Amniotic epithelial cell (primary cell): ENCODE measurements at places on chromosomes 5 and 9.
A peak's percentile ranks its signal among the peaks of the same experiment; 100 is the strongest.

- DNase-seq, result no peak
Observed at GRCh38 chr5:96340357-96340756, 92.7 kb downstream of the PCSK1 start.

DNA sequence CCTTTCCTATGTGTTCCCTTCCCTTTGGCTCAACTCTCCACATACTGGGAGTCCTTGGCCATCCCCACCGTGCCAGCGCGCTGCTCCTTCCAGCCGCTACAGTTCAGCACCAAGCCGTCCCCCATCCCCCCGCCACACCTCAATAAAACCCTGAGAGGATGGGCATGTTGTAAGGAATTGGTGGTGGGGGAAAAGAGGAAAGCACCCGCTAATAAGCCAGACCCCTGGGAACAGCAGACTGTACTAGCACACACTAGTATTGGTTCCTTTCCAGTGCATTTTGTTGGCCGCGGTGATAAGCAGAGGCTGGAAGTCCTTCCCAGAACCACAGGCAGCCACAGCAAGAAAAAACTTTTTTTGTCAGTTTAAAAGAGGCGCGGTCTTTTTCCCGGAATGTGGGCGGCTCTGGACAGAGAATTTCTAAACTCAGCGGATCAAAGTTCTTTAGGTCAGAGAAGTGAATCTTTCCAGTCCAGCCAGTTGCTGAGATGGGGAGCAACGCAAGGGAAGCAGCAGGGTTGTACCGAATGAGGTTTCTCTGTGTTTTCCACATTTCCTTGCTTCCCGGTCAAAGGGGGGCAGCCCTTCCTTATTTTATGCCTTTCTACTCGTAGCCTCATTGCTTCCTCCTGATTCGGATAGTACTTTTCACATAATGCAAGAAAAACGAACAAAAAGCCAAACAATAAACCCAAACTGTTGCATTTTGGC lies 2.1 kb downstream of the CHSY3 start:
- DNase-seq, result peak; percentile 69

GRCh38 chr9:109456811-109457210 lies 41.3 kb downstream of the PTPN3 start:
- DNase-seq, result peak; percentile 61

GRCh38 chr5:126009566-126009965 lies 413.6 kb upstream of the GRAMD2B start:
- no peak for DNase-seq

GRCh38 chr9:90818279-90818678 lies 16.7 kb downstream of the SYK start:
- DNase-seq, result no peak

DNA sequence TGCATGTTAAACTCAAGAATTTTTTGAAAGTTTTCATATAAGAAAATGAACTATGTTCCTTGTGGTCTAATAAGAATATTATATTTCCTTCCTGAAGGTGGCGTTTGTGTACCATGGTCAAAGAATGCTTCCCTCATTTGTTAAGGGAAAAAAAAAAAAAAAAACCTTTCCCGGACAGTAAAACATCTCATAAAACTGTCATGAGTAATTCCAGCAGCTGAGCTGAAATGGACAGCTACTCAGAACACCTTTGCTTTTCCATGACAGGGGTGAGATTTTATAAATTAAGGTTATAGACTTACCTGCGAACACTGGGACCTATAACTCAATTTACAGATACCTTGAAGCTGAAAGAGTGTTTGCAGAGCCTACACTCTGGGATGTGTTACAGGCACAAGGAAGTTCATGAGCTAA lies 113.2 kb upstream of the RANBP3L start:
- peak; percentile 55 for DNase-seq

DNA sequence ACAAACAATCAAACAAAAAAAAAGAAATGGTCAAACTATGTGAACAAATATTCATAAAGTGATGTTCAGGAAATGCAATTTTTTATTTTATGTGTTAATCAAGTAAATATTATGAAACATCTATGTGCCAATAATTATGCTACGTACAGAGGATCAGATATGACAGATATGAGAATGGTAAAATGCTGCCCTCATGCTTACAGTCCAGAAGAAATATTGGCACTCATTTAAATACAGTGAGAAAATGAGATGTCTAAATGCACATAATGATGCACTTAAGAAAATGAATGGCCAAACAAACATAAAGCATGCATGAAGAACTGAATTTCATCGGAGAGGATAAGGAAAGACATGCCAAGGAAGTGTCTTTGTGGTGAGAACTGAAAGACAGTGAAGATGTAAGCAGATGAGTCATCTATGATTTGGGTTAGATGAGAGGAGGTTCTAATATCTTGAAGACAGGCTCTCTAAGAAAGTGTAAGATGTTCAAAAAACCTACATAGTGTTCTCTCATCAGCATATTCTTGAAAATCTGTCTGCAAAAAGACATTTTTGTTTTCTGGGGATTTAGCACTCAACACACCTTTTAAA lies 1231.1 kb upstream of the ACO1 start:
- DNase-seq, result peak; percentile 67

- no peak for DNase-seq
Observed at GRCh38 chr9:127903557-127904475, 4.4 kb upstream of the ST6GALNAC6 start.

- no peak for DNase-seq
Observed at GRCh38 chr9:134623258-134624066, 18.1 kb upstream of the COL5A1 start.

DNA sequence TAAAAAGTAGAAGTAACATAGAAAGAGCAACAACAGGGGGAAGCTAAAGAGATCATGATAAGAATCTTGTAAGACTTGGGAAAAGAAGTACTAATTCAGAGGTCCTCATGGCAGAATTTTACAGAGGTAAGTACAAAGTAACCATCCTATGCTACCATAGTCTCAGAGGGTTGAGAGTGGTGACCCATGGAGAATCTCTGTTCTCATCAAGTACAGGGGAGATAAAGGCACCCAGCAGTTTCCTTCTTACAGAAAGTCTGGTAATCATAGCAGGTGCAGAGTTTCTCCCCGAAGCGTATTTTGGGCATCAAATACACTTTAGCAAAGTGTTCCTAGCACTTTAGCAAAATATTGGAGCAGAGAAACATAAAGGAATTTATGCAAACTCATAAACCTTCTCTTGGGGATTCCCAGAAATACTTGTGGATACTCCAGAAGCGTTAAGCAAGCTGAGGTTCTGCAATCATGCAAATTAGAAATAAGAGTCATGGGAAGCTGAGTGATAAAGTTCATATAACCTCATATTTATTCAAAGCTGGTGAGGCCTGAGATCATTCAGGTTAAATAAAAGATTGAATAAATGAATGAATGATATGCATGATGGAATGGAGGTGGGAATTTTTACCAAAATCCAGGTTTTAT lies 101.0 kb upstream of the SMC2 start:
- DNase-seq, result peak; percentile 38

- no peak for DNase-seq
Observed at GRCh38 chr5:34833090-34833489, 5.9 kb upstream of the TTC23L start.

- peak; percentile 73 for DNase-seq
Observed at GRCh38 chr5:130710596-130710995, 454.5 kb downstream of the HINT1 start.

DNA sequence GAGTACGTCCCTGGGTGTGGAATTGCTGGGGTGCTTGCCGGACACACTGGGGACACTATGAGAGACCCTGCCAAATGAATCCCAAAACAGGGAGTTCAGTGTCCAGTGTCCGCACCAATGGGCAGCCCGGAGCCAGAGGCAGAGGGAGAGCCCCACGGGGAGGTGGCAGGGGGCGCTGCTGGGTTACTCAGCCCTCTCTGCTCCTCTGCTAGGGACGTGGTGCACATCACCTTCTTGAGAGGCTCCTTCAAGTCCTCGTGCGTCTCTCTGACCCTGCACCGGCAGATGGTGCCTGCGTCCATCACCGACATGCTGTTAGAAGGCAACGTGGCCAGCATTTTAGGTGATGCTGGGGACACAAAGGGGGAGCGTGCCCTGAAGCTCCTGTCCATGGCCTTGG lies 20.8 kb downstream of the STKLD1 start:
- DNase-seq, result peak; percentile 29

DNA sequence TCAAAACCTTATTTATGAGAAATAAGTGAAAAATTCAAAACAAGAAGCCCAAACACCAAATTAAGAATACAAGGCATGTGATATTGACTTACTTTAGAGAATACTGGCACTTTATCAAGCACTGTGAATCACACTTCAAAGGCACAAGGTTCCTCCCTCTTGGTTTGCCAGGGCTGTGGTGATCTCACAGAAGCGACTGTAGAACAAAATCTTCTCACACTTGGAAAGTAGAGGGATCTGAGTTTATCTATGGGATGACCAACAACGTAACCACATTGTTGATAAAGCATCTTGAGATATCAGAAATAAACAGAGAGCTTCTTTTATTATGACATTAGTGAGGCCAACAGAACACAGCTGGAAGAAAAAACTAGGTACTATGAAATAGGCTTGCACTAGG lies 295.9 kb downstream of the NFIB start:
- peak; percentile 96 for DNase-seq

- DNase-seq, result no peak
Observed at GRCh38 chr9:4861736-4862451, 69.2 kb downstream of the RCL1 start.

DNA sequence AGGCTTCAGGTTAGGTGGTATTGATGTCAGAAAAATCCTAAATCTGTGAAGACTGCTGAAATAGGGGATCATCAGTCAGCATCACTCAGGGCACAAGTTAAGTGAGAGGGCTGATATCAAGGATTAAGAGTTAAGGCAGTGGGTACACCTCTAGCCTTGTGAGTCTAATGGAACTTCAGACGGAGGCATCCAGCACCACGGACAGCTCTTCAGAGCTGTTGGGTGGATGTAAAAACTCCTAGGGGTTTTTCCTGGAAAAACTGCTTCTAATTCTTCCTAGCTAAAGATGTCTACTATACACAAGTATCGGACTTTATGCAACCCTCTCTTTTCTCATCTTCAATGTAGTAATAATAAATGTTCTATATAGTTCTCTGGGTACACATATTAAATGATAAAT lies 165.9 kb downstream of the SH3GL2 start:
- DNase-seq, result peak; percentile 3

- peak; percentile 94 for DNase-seq
Observed at GRCh38 chr5:14178671-14179211, 35.6 kb downstream of the TRIO start.

DNA sequence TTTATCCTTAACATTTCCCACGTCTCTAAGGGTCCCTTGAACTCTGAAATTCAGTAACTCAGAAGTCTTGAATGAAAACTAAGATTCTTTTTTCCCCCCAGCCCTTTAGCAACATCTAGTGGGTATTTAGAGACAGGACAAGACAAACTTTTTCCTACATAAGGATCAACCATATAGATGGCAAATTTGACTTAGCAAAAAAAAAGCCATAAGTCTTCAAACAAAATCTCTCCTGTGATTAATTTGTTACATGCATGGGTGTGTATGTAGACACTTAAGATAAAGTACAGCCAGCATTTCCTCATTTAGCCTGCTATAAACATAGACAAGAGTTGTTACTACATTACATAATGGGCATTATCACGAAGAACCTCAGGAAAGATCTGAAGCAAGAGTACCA lies 29.1 kb upstream of the ANKRD31 start:
- peak; percentile 59 for DNase-seq

- peak; percentile 40 for DNase-seq
Observed at GRCh38 chr5:78162253-78162862, 132.1 kb downstream of the AP3B1 start.

DNA sequence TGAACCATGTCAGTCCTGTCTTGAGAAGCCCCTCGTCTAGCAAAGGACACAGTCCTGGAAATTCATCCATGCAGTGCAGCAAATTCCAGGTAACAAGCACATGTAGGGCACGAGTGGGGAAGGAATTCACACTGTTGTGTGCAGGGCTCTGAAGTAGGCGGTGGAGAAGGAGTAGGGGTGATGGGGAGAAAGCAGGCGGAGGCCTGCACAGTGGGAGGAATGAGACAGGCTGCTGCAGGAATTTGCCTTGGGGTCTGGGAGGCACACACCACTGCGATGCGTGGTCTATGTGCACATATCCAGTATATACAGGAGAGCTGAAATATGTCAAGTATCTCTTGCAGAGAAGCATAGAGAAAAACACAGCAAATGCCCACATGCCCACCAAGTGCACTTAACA lies 249.2 kb upstream of the IRX2 start:
- DNase-seq, result no peak

DNA sequence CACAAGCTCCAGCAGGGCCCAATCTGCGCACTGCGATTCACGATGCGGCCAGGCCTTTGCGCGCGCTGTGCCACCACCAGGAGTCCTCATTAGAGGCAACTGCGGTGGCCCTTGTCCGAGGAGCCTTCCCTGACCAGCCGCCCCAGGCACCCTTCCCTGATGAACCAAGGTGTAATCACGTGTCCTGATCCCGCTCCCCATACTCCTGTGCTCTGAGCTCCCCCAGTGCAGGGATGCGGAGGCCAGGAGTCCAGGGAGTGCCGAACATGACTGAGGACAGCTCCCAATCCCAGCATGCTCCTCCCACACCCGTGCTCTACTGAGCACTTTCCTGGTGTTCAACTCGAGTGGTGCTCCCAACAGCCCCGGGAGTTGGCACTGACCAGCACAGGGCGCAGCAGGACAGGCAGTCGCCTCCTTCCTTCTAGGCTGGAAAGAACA lies 134.8 kb downstream of the ZNF354C start:
- DNase-seq, result no peak

DNA sequence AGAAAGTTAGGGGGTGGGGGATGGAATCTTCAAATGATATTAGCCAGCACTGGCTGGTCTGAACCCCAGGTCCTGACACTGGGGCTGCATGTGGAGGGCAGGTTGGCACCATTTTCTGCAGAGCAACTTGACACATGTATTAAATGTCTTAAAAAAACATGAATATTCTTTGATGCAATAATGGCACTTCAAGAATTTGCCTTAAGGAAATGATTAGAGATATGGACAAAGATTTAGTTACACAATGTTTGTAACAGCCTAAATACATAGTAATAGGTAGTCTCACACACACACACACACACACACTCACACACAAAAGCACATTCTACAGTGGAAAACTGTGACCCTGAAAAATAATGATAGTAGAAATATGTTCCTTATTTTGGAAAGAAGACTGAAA lies 3.6 kb downstream of the SVEP1 start:
- DNase-seq, result no peak

- no peak for DNase-seq
Observed at GRCh38 chr9:123568691-123569688, 213.0 kb downstream of the CRB2 start.

- no peak for DNase-seq
Observed at GRCh38 chr5:6087576-6087975, 290.8 kb downstream of the MED10 start.

GRCh38 chr9:129201289-129201688 lies 23.2 kb upstream of the IER5L start:
- DNase-seq, result no peak

GRCh38 chr5:72355706-72356299 lies 35.6 kb downstream of the PTCD2 start:
- peak; percentile 37 for DNase-seq

- DNase-seq, result peak; percentile 39
Observed at GRCh38 chr5:139246394-139246793, 47.1 kb upstream of the MATR3 start.
